ENCODE measurements at places on chromosomes 7 and 10.
A peak's percentile ranks its signal among the peaks of the same experiment; 100 is the strongest.

GRCh38 chr10:35492386-35493195 lies 112.5 kb upstream of the GJD4 start:
- no peak for DNase-seq

- no peak for DNase-seq
Measured at GRCh38 chr7:73831834-73832651, 1.2 kb downstream of the CLDN4 start.

DNA sequence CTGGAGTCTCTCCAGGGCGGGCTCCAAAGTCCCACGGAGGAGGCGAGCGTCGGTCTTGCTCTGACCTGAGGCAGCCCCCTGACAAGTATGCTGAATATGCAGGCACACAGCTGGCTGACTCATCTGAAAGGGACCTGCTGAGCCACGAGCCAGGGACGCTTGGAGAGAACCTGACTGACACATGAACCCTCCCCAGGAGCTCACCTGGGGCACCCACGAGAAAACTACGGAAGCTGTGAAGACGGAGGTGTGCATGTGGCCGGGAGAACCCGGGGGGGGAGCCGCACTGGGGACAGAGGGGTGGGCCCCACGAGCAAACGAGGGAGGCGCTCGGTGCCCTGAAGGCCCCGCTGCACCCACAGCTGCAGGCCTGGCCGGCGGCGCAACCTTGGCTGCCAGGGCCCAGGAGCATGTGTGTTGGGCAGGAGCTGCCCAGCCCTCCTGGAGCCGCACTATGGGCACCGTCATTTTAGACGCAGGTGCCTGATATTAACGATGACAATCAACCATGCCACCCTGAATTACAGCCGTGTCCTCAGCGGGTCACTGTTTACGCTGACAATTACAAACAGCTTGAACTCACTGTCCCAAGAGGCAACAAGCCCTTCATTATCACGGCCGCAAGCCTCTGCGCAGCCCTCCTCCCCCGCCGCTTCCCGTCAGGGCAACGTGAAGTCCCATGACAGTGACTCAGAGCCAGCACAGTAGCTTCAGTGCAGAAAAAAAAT lies 64.7 kb downstream of the DIP2C start:
- DNase-seq = no peak

DNA sequence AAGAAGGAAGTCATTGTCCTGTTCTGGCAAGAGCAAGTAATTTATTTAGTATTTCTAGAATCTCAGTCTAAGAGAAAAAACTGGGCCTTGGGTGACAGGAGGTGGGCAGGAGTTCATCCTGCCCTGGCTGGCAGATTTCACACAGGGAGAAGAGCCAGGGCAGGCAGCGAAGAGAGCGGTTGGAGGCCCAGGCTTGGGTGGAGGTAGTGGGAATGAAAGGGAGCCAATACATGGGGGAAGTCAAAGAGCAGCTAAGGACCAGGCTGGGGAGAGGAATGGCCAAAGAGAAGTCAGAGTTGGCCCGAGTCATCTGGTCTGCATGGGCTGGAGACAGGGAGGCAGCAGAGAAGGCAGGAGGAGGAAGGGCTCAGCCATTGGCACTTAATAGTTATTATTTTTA lies 51.4 kb downstream of the HECW1 start:
- no peak for DNase-seq

GRCh38 chr10:26879744-26880143 lies 19.0 kb upstream of the ABI1 start:
- DNase-seq = no peak

GRCh38 chr7:24831240-24831639 lies 74.0 kb upstream of the GSDME start:
- DNase-seq = no peak

- DNase-seq = no peak
Measured at GRCh38 chr10:75470901-75471300, 39.5 kb downstream of the LRMDA start.

- no peak for DNase-seq
Measured at GRCh38 chr7:125618516-125618915, 688.9 kb upstream of the POT1 start.

- no peak for DNase-seq
Measured at GRCh38 chr10:7449063-7449695, 38.3 kb upstream of the SFMBT2 start.

DNA sequence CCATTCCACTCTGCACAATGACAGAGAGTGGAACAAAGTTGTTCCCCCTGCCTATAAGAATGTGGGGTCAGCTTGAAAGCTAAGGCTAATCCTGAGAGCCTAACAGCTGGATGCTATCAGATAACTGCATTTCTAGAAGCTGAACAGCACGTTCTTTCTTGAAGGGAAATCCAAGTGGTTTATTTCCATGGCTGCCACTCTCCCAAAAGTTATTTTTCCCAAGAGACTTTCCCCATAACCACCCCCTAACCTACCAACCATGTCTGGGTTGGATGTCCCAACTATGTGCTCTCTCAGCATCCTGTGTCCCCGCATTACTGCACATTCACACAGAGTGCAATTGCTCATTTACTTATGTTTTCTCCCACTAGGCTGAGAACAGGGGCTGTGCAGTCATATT lies 140.7 kb upstream of the ANKRD1 start:
- DNase-seq = no peak

- DNase-seq = no peak
Measured at GRCh38 chr10:36608866-36609265, 516.5 kb upstream of the ANKRD30A start.

DNA sequence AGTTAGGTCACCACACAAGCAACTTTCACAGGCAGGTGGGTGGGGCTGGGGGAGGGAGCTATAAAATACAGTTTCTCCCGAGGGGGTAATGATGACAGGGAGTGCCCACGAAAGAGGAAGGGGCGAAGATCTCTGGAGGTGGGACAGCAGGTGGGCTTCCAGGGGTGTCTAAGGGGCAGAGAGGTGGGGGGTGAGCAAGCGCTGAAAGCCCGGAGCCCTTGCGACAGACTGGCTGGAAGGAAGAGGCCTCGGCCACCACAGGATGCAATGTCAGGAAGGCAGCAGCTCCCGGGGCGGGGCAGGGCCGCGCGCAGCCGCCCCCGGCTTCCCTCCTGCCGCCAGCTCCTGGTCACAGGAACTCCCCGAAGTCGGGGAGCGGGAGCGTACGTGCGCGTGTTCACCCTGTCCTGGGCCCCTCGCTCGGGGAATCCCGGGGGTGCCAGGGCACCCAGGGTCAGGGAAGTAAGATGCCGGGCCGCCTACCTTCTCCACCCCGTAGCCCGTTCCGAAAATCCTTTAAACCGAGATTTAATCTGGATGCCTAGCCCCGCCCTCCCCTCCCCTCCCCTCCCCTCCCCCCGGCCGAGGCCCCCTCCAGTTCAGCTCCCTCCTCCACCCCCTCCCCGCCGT lies 105.2 kb upstream of the PPIF start:
- DNase-seq = peak; percentile 41

Measured in stimulated activated CD8-positive, alpha-beta memory T cell treated with anti-CD3 and anti-CD28 coated beads, Interleukin-4, amount 100 ng/mL, for 24 hours (primary cell).